A172 (cell line): ENCODE measurements at places on chromosomes 5 and 9.

GRCh38 chr9:132458432-132458831 lies 48.4 kb downstream of the CFAP77 start:
- DNase-seq = no peak

GRCh38 chr5:139051392-139051791 lies 146.8 kb downstream of the SIL1 start:
- no peak for DNase-seq

DNA sequence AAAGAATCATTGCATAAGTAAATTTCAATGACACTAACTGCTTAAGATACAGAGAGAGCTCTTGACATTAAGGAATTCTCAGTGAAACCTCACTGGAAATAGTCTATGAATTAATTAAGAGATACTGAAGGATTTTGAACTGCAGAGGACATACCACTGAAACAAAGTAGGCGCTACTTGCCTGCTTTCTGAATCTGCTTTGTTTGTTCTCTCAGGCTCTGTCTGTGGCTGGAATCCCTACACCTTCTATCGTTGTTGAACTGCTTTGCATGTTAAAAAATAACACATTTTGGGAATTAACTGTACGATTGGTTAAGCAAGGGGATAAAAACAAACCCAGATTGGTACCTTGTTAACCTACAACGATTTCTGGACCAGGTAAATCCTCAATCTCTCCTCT lies 435.2 kb downstream of the PDE4D start:
- no peak for DNase-seq

DNA sequence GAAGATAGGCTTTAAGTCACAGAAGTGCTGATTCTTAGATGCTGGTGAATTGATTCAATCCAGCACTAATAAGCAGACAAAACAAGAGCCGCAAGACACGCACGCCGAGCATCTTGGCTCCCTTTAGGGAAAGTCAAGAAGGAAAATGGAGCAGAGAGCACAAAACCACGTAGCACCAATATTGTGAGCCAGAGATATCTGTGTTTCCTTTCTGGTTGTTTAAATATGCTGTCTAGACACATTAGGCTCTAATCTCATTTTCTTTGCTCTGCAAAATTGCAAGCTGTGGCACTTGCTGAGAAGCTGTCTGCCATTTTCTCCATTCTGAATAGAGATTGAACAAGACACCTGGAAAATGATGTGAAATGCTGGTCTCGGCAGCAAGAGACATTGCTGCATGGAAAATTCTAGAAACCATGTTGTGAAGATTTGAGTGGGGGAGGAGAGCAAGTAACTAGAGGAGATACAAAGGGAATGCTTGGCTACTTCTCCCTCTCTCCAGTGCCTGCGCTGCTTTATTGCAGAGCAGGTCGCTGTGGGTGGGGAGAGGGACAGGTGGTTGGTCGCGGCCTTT lies 336.3 kb downstream of the MED10 start:
- DNase-seq = no peak

DNA sequence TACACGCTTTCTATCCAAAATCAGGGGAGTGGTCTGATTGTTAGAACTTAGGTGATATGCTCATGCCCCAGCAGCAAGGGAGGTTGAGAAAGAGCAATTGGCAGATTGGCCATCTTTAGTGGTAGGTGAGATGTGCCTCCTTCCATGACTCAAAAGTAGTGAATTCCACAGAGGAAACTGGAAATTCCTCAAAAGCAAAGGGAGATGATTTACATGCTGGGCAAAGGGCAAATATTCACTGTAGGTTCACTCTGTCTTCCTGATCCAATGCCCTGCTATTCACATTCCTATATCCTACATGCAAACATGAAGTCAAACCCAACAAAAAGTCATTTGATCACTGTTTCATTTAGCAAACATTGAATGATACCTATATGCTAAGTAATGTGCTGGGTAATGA lies 130.1 kb upstream of the ZNF608 start:
- no peak for DNase-seq

DNA sequence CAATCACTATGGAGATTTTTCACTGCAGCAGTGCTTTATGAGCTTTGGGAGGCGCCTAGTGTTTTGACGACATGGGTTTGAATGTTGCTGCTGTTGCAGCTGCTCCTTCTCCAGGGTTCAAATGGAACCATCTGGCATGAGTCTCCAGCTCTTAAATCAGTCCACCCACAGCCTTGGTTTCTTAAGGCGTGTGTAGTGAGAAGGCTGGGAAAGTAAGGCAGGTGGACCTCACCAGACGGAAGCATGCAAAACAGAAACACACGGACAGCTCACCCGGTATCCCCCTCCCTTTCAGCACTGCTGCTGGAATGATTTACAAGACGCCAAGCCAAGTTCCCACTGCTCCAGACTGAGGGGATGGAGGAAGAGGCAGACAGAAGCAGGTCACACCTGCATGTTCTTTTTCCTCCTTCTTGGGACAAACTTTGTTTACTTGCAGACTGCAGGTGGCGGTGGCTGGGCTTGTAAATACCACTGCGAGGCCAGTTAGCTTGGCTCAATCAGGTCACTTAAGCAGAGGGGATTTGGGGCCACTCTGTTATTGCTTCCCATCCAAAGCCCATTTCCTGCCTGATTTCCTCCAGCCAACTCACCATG lies 47.4 kb downstream of the ADAM19 start:
- no peak for DNase-seq

- DNase-seq = peak; percentile 18
Observed at GRCh38 chr5:137231540-137231939, 267.6 kb downstream of the SPOCK1 start.

DNA sequence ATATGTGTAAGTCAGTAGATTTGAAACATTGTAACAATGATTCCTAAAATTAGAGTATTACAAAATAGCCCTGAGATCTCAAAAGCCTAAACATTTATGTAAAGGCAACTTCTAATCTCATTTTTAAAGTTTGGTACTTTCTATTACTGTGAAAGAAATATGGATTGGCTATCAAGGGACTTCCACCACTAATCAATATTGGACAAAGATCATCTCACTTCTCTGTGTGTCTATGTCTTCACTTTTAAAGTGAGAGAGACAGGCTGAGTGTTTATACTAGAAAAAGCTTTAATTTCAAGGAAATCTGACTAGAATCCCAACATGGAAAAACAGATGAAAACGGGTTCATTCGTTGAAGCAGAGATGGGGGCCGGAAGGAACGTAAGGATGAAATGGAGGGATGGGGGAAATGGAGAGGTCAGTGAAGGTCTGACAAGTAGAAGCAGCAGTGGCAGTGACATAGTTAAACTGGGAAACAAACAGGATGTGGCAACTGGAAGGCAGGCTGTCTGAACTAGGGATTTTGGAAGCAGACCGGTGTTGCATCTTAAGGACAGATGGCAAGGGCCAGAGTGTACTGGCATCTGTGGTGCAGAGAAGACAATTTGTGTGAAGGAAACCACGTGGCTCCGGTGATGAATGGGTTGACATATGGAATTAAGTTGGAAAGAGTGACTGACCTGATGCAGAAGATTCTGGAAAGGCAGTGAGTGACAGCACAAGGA lies 60.8 kb downstream of the PDE4D start:
- peak; percentile 51 for DNase-seq

GRCh38 chr5:126656401-126657007 lies 55.8 kb downstream of the PHAX start:
- peak; percentile 34 for DNase-seq

GRCh38 chr5:113809626-113810025 lies 296.1 kb downstream of the YTHDC2 start:
- no peak for DNase-seq

GRCh38 chr5:107966201-107966600 lies 295.5 kb upstream of the EFNA5 start:
- no peak for DNase-seq

DNA sequence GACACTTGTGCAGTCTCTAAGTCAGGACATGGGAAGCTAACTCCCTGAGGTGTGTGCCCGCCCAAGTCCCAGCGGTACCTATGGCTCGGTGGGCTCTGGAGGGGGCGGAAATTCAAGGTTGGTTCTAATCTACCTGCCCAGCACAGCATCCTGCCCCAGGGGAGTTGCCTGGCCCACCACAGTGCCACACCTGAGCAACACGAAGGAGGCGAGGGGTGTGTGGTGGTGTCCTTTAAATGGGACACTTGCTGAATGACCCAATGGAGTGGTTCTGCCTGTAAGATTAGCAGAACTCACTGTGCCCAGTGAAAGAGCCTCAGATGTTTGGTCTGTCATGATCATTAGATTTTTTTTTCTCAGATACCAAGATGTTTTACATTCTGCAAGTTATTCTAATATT lies 70.7 kb upstream of the OTULINL start:
- no peak for DNase-seq

DNA sequence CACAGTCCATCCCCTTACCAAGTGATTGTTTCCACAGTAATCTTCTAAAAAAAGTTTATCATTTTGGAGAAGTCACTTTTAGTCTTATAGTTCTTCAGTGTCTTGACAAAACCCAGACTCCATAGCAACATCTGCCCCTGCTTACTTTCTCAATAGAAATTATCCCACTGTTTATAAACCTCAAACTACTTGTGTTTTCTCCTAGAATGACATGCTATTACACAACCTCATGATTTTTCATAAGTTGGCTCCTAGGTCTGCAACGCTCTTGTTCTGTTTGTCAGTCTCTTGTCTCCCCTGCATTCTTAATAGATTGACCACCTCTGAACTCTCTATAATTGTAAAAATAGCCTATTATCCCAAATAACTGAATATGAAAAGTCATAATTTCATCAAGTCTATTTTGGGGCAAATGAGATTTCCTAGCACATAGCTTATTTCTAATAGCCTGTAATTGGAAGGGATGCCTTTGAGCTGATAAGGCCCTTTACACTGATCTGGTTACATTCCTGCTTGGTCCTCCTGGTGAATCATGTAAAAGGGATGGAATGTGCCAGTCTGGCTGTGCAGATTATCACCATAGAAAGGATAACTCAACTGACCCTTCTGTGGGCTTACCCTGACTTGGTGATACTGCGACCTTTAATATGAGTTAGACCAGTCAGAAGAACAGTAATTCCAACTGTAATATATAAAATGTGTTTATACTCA lies 69.6 kb downstream of the CHSY3 start:
- peak; percentile 16 for DNase-seq

DNA sequence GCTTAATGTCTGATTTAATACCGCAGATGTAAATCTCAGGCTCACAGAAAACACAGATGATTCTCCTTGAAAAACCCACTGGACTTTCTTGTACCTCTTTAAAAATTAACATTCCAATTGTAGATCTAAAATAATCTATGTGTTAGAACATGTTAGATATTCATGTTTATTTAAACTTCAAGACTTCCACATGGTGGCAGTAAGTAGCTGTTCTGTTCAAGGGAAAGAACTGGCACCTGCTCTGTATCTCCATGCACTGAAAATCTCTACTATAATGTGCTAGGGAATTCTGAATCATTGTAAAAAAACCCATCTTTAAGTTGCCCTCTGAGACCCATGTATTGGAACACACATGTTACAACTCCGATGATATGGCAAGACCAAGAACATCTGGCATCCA lies 366.9 kb downstream of the DMRTA1 start:
- DNase-seq = peak; percentile 31

DNA sequence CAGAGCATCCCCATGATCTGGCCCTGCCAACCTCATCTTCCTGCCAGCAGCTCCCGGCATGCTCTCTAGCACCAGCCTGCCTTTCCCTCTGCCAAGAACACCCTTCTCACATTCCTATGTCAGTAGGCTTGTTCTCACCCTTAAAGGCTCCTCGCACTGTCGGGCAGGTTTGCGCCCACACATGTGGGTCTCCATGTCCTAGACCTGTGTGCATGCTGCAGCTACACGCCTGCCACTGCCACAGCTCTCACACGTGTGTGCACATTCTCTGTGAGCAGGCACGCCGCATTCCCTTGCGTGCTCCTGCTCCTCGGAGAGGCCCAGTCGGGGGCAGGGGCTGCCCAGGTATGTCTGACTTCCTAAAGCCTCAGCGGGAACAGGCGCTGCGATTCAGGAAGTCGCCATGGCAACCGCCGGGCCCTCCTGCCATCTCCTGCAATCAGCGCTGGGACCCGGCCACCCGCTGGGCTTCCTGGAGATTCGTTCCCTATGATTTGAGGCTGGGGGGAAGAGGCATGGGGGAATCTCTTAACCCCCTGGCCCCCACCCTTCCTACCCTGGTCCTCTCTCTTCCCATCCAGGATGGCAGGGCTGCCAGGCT lies 28.1 kb downstream of the NDUFA8 start:
- DNase-seq = no peak

- DNase-seq = no peak
Observed at GRCh38 chr5:134136221-134136631, 21.7 kb downstream of the TCF7 start.

DNA sequence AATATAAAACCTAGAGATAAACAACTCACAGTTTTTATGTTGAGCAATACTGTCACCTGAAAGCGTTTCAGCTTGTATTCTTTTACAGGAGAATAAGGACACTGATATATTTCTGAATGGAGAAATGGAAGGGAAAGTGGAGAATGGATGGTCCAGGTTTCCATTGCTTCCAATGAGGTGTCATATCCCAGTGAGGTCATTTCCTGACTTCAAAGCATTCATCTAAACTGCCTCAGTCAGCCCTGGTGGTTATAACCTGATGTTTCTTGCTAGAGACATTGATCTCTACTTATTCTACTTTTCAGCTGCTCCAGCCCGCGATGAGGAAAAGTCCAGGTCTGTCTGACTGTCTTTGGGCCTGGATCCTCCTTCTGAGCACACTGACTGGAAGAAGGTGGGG lies 2.6 kb downstream of the GABRA1 start:
- no peak for DNase-seq

DNA sequence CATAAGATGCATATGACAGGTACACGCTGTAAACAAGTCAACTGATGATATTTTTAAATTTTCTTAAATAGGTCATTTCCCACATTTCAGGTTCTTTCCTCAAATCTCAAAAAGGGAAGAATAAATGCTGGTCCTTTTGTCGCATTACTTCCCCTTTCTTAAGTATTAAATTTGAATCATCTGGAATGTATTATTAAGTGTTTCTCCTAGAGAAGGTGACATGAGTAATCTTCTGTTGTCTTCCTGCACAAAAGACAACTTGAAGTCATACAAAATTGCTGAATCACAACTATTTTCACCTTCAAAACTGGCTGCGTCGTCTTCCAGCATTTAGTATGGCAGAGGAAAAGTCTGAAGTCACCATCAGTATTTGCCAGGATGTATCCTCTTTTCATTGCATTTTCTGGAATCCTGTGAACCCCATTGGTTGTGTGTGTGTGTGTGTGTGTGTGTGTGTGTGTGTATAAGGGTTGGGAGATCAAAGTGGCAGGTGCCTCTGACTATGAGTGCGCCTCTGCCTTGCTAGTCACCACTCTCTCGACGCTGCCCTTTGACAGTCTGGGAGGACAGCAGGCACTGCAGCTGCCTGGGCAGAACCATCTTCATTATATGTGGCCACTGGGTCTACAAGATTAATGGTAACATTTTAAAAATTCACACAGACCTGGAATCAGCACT lies 86.9 kb downstream of the MVB12B start:
- no peak for DNase-seq

DNA sequence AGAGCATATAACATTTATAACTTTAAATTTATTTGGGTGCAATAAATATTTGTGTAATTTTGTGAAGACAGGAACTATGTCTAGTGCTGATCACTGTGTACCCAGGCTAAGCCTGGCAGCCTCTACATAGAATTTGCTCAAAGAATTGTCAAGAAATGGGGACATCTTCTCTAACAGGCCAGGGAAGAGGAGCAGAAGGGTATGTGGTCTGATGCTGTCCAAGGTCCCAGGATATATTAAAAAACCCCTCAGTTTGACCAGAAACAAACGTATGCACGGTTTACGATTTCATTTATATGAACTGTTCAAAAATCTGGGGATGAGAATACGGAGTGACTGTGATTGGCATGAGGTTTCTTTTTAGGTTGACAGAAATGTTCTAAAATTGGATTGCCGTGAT lies 55.9 kb downstream of the MAT2B start:
- DNase-seq = no peak
